Karpas-422 (cell line): ENCODE measurements at places on chromosomes 7 and 10. TPM values are rescaled to one million over a fixed set of nuclear protein-coding genes. Genes with fewer than 3 reads are reported as not detected.

GRCh38 chr7:88490161-88490560 is 183.5 kb upstream of the STEAP4 start:
- H3K4me3 ChIP-seq = no peak overlapping the region
- DNase-seq = no peak
- H3K27me3 ChIP-seq = no peaks in the 10 kb centered on the region
- no peak overlapping the region for H3K27ac ChIP-seq

- H3K27me3 ChIP-seq = no peaks in the 10 kb centered on the region
- DNase-seq = no peak
- no peaks in the 10 kb centered on the region for H3K4me1 ChIP-seq
- no peak overlapping the region for H3K27ac ChIP-seq
- H3K4me3 ChIP-seq = no peak overlapping the region
These were observed 1.0 kb upstream of the PLXDC2 start for GRCh38 chr10:19815036-19815730.

DNA sequence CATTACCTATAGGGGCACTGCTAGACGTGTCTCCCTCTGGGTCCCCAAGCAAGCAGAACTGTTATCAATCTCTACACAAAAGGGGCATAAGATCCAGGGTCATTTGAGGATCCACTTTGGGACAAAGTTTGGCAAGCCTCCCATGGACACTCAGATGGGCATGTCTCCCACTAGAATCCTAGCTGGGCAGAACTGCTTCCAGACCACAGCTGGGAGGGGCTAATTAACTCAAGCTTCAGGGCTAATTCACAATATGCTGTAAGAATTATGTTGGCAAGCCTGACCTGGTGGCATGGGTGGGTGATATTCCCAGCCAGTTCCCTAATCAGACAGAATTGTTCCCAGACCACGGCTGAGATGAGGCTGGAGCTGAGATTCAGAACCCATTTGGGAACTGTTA is 738.4 kb upstream of the FZD8 start:
- H3K4me1 ChIP-seq = no peaks in the 10 kb centered on the region
- H3K4me3 ChIP-seq = no peak overlapping the region
- H3K27ac ChIP-seq = no peak overlapping the region

DNA sequence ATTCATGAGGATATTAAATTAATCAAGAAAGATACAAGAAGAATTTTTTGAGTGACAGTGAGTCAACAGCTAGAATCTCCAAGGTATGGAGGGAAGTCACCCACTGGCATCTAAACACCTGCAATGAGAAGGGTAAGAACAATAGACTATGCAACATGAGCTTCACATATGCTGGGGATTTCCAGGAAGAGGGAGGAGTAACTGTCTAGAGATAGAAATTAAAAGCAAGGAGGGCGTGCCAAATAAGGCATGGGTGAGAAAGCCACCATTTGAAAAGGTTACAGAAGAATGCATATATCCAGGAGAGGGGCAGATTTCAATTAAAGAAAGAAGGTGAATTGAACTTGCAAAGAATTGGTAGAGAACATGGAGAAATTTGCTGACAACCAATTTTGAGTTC is 365.7 kb downstream of the GPR37 start:
- no peak overlapping the region for H3K4me3 ChIP-seq
- H3K4me1 ChIP-seq = no peaks in the 10 kb centered on the region
- no peak for DNase-seq
- H3K27ac ChIP-seq = no peak overlapping the region
- no peaks in the 10 kb centered on the region for H3K27me3 ChIP-seq

GRCh38 chr7:76198202-76198601 is 3.5 kb upstream of the SRRM3 start:
- H3K4me1 ChIP-seq = no peaks in the 10 kb centered on the region
- no peak overlapping the region for H3K4me3 ChIP-seq
- DNase-seq = no peak
- no peaks in the 10 kb centered on the region for H3K27me3 ChIP-seq
- no peaks in the 10 kb centered on the region for H3K36me3 ChIP-seq

GRCh38 chr10:77939561-77940001 is 13.0 kb upstream of the DLG5 start:
- H3K36me3 ChIP-seq = no peaks in the 10 kb centered on the region
- no peak for DNase-seq
- H3K27ac ChIP-seq = no peak overlapping the region
- H3K27me3 ChIP-seq = no peaks in the 10 kb centered on the region
- H3K4me3 ChIP-seq = no peak overlapping the region

DNA sequence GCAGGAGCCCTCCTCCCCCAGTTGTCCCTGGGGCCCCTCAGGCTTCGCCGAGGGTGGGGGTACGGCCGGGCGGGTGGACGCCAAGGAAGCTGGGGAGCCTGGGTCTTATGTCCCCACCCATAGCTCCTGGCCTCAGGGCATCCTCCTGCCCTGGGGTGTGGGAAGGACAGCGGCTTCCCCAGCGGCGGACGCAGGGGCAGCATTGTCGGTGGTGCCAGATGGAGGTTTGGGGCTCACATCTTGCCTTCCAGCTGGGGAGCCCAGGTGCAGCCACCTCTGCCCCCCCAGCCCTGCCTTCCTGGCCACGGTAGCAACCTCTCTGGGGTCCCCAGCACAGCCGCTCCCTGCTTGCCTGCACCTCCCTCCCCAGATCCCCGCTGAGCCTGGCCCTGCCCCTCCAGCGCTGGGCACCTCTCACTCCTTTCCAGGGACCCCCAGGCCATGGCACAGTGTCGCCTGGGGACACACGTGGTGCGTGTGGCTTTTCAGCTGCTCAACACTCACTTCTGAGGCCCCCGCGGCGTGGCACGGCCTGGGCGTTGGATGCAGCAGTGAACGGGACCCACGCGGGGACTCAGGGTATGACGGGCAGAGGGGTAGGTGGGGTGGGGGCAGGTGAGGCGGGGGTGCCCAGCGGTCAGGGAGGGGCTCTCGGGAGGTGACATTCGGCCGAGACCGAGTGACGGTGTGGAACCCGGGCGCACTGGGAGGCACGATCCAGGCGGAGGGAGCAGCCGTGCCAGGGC is 53.1 kb downstream of the UNCX start:
- no peak overlapping the region for H3K27ac ChIP-seq
- no peaks in the 10 kb centered on the region for H3K36me3 ChIP-seq
- no peaks in the 10 kb centered on the region for H3K27me3 ChIP-seq
- DNase-seq = no peak
- H3K4me3 ChIP-seq = no peak overlapping the region

GRCh38 chr7:132395361-132395760 is 180.9 kb downstream of the PLXNA4 start:
- H3K36me3 ChIP-seq = no peaks in the 10 kb centered on the region
- H3K27me3 ChIP-seq = no peaks in the 10 kb centered on the region
- H3K4me3 ChIP-seq = no peak overlapping the region
- DNase-seq = no peak
- no peak overlapping the region for H3K27ac ChIP-seq

DNA sequence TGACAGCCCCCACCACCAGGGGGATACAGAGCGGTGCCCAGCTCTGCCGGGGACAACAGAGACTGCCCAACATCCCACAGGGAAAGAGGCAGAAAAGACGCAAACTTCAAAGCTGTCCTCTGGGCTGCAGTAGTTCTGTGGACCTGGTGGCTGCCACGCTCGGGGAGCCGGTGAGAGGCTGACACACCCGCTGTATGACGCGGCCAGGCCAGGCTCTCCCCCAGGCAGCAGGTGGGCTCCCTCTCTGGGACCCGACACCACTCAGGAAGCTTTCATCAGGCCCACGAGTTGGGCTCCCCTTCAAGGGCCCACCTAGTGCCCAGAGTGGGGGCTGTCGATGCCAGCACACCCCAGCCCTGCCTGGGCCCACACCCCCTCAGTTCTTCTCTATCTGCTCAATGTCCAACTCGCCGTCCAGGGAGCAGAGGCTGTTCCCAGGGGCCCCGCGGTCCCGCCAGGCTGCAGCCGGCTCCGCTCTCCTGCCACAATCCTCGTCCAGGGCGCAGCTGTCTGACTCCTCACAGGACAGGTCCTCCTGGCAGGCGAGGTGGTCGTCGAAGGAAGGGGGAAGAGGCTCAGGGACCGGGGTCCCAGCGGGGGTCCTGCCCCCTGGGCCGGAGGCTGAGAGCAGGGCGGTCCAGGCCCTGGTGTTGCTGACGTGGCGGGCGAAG is 121.2 kb downstream of the FAM53B start:
- H3K27me3 ChIP-seq = no peaks in the 10 kb centered on the region
- H3K4me1 ChIP-seq = peaks cover 100% of the 10 kb centered on the region

- H3K4me3 ChIP-seq = no peak overlapping the region
- H3K27me3 ChIP-seq = no peaks in the 10 kb centered on the region
- no peaks in the 10 kb centered on the region for H3K4me1 ChIP-seq
- H3K27ac ChIP-seq = no peak overlapping the region
- no peak for DNase-seq
These were observed 165.7 kb upstream of the FZD1 start for GRCh38 chr7:91098566-91098965.

- no peak for DNase-seq
- H3K4me1 ChIP-seq = no peaks in the 10 kb centered on the region
- H3K4me3 ChIP-seq = no peak overlapping the region
- no peaks in the 10 kb centered on the region for H3K36me3 ChIP-seq
- no peaks in the 10 kb centered on the region for H3K27me3 ChIP-seq
- H3K27ac ChIP-seq = no peak overlapping the region
These were observed 219.9 kb downstream of the SUGCT start for GRCh38 chr7:40354711-40355110.

DNA sequence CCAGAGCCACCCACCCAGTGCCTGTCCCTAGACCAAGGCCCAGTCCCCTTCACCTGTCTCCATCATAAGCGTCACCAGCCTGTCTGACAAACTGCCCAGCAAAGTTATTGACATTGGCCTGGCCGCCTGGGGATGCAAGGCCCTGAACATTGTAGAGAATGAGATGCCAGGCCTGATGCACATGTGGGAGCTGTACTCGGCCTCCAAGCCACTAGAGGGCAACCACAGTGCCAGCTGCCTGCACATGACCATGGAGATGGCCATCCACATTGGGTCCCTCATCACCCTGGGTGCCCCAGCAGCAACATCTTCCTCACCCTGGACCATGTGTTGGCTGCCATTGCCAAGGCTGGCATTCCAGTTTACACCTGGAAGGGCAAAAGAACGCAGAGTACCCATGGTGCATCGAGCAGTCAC is 63.7 kb upstream of the ANTXRL start:
- H3K27ac ChIP-seq = no peak overlapping the region
- H3K4me3 ChIP-seq = no peak overlapping the region
- no peaks in the 10 kb centered on the region for H3K27me3 ChIP-seq
- H3K36me3 ChIP-seq = no peaks in the 10 kb centered on the region
- no peaks in the 10 kb centered on the region; the same call in 1 of the 2 replicates for H3K4me1 ChIP-seq
- peak; percentile 68 for DNase-seq

DNA sequence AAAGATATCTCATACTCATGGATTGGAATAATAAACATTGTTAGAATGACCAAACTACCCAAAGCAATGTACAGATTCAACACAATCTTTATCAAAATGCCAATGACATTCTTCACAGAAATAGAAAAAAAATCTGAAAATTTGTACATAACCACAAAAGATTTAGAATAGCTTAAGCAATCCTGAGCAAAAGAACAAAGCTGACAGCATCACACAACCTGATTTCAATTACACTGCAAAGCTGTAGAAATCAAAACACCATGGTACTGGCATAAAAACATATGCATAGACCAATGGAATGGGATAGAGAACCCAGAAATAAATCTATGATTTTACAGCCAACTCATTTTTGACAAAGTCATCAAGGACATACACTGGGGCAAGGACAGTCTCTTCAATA is 130.0 kb upstream of the TMEM72 start:
- no peaks in the 10 kb centered on the region for H3K27me3 ChIP-seq
- H3K4me1 ChIP-seq = no peaks in the 10 kb centered on the region
- no peak overlapping the region for H3K4me3 ChIP-seq

- no peaks in the 10 kb centered on the region for H3K27me3 ChIP-seq
- DNase-seq = no peak
- no peaks in the 10 kb centered on the region for H3K4me1 ChIP-seq
- H3K4me3 ChIP-seq = no peak overlapping the region
- no peak overlapping the region for H3K27ac ChIP-seq
These were observed 58.2 kb upstream of the SLC25A13 start for GRCh38 chr7:96380111-96380512.

DNA sequence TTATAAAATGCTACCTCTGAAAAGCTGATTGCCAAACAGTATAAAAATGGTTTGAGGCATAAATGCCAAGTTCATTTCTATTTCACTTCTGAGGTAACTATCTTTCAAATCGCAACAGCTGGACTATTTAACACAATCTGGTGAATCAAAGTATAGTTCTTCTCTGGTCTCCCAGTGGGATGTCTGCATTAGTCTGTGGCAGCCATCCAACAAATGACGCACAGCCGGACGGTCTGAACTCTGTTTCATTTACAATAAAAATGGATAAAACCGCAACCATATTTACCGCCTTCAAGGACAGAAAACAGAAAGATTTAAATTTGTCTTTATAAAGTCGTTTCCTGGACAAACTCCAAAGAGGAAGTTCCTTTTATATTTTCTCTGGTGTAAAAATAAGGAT is 41.9 kb downstream of the ENO4 start:
- no peaks in the 10 kb centered on the region for H3K36me3 ChIP-seq
- no peaks in the 10 kb centered on the region for H3K4me1 ChIP-seq
- no peak overlapping the region for H3K4me3 ChIP-seq
- H3K27ac ChIP-seq = no peak overlapping the region
- no peak for DNase-seq

DNA sequence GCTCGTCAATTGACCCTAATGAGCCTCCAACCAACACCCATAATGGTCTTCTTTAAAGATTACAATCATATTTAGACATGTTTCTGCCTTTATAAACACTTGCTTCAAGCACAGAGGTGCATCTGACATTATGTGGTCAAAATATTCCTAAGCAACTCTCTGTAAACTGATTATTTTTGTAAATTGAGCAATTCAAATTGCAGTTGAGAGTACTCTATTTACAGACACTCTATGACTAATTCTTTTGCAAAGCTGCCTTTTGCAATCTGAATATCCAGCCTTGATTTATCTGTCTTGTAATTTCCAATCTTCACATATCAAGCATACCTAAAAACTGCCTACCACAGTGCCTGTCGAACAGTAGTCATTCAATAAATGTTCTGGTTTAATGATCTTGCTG is 112.0 kb downstream of the PDE1C start:
- H3K27ac ChIP-seq = no peak overlapping the region
- no peak overlapping the region for H3K4me3 ChIP-seq
- H3K27me3 ChIP-seq = no peaks in the 10 kb centered on the region

- H3K4me3 ChIP-seq = no peak overlapping the region
- no peaks in the 10 kb centered on the region for H3K4me1 ChIP-seq
- no peaks in the 10 kb centered on the region for H3K27me3 ChIP-seq
- H3K27ac ChIP-seq = no peak overlapping the region
- DNase-seq = no peak
These were observed 63.5 kb downstream of the REEP3 start for GRCh38 chr10:63584725-63585035.

HOXA6 gene
- 3.4 and 8.4 TPM in 2 replicates for total RNA-seq

NKX1-2 gene
- not detected in 2 replicates for total RNA-seq

OR2A12 gene
- total RNA-seq = not detected in 2 replicates

SDK1 gene
- not detected in 2 replicates for total RNA-seq

ERVW-1 gene
- total RNA-seq = not detected in 2 replicates

ZP3 gene
- not detected in 2 replicates for total RNA-seq

TIMM23 gene
- total RNA-seq = 44.1 and 68.5 TPM in 2 replicates
